Activated naive CD4-positive, alpha-beta T cell treated with anti-CD3 and anti-CD28 coated beads, Interleukin-2, amount 10 ng/mL, durations not matched to agents 7 days and 5 days (primary cell): ENCODE measurements at places on chromosomes 11 and 22.

DNA sequence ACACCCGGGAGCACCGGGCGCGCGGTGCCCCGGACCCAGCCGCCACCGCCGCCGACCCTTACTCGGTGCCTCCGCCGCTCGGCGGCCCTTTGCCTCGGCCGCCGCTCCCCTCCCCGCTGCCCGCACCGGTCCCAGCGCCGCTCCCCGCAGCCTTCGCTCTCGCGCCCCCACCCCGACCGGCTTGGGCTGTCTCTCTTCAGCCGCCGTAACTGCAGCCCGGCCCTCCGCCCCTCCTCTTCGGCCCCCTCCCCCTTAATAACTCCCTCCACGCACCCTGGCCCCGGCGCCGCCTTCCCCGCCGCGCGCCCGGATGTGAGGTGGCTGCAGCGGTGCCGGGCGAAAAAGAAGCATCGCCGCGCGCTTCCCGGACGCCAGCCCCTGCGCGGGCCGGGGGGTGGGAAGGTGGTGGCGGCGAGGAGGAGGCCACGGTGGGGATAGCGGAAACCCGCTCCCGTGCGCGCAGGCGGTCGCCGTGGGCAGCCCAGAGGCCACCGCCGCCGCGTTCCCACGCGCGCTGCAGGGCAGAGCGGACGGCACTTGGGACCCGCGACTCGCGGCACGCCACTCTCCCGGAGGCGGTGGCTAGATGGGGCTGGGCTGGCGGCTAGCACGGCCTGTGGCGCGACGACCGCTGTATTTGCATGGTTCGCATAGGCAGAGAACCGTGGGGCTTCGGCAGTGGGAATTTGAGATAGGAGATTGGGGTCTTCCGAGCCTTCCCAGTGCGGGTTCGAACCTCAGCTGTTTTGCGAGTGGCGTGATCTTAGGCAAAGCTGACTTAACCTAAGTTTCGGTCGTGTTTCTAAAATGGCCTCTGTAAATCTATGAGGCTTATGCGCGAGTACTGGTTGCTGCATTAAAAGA lies at the start of gene EIF4ENIF1:
TSS of gene EIF4ENIF1 (minus strand) at position 211 of the 864 bp plus-strand sequence. CDS start 1,124 bp downstream, outside the sequence.
- DNase-seq, result peak; percentile 91

DNA sequence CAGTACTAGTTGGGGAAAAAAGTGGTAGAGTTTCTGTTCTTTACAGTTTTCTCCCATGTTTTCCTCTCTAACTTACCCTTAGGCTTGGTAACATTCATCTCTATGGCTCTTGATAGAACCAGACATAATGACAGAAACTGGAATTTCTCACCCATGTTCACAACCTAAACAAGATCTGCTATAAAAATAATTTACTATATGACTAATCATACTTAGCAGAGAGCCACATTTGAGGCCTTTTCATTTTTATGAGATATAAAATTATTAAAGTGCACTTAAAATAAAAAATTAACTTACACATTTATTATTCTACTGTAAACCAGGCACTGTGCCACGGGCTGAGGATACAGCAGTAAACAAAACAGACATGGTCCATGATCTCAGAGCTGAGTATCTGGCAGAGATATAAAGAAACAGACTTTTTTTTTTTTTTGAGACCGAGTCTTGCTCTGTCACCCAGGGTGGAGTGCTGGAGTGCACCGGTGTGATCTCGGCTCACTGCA lies 98.1 kb downstream of the GAB2 start:
- no peak for DNase-seq

- no peak for DNase-seq
Measured at GRCh38 chr22:47297261-47298016, 535.0 kb downstream of the TBC1D22A start.

DNA sequence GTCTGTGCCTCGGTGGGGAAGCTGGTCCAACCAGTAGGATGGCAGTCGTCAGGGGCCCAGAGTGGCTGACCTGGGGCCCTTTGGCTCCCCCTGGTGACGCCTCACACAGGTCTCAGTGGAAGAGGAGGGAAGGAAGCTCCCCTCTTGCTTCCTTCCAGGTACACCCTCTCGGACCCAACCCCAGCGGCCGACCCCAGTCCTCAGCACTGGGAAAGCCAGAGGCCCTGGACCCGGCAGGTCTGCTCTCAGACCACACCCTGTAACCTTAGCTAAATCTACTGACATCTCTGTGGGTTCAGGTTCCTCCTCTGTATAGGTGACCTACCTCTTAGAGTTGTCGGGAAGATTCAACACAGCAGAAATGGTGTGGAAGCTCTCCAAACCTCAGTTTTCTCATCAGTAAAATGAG lies 3.4 kb upstream of the SCUBE1 start:
- peak; percentile 78 for DNase-seq

GRCh38 chr11:20049231-20049630 lies 111.0 kb downstream of the DBX1 start:
- no peak for DNase-seq

- no peak for DNase-seq
Measured at GRCh38 chr22:45964372-45964771, 12.6 kb downstream of the WNT7B start.

DNA sequence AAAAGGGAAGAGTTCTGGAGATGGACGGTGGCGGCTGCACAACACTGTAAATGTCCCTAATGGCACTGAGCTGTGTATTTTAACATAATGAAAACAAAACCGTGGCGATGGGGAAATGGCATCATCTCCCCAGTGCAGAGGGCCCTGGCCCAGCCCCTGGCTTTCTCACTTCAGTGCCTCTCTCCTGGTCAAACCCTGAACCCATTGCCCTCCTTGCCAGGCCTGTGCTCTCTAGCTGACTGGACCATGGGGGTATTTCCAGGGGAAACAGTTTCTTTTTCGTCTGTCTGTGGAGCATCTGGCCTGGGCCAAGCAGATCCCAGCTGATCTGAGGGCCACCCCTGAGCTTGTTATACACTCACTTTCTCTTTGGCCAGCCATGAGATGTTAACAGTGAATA lies 17.4 kb upstream of the NAP1L4 start:
- DNase-seq, result no peak

DNA sequence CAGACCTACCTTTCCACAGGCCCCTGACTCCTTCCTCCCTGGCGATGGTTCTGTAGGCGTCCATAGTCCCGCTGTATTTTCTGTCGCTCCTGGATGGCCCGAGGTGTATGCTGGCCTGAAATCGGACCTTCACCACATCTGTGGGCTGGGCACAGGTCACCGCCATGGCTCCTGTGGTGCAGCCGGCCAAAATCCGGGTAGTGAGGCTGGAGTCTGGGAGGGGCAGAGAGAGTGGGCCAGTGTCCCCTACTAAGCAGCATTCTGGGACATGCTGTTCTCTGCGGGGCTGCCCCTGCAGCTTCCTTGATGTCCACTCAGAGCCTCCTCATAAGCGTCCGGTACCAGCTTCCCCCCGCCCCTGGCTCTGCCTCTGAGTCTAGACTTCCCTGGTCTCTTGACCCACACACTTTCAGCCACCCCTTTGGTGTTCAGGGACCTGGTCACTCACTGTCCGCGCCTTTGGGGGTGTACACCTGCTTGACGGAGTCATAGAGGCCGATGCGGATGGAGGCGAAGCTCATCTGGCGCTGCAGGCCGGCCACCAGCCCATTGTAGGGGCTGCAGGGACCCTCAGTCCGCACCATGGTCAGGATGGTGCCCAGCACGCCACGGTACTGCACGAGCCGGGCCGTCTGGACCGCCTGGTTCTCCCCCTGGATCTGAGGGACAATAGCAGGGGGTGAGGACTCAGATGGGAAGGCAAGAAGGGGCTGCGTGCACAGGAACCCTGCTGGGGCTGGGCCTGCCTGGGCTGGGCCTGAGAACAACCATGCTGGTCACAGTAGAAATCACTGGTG lies 3.0 kb downstream of the UCP3 start:
- DNase-seq, result no peak

DNA sequence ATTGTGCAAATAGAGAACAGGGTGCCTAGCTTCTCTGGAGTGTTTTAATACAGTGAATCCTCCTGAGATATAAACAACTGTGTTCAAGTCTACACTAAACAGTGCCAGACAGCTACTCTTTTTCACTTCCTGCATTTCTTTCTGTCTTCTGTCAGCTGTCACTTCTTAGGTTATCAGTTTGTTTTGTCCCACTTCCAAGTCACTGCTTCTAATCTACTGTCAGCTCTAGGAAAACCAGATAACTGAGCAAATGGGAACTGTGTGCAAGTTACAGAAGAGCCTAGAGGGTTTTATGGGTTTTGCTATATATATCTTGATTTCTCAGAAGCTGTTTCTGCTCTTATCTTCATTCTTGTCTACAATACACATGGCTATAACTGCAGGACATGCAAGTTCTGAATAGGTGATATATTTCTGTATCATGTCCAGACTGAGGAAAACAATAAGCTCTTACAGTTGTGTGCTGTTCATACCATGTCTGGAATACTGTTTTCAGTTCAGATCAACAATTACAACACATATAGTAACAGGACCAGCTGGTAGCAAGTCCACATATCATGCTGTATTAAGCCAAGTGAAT lies 5.8 kb downstream of the PITPNB start:
- DNase-seq, result no peak

DNA sequence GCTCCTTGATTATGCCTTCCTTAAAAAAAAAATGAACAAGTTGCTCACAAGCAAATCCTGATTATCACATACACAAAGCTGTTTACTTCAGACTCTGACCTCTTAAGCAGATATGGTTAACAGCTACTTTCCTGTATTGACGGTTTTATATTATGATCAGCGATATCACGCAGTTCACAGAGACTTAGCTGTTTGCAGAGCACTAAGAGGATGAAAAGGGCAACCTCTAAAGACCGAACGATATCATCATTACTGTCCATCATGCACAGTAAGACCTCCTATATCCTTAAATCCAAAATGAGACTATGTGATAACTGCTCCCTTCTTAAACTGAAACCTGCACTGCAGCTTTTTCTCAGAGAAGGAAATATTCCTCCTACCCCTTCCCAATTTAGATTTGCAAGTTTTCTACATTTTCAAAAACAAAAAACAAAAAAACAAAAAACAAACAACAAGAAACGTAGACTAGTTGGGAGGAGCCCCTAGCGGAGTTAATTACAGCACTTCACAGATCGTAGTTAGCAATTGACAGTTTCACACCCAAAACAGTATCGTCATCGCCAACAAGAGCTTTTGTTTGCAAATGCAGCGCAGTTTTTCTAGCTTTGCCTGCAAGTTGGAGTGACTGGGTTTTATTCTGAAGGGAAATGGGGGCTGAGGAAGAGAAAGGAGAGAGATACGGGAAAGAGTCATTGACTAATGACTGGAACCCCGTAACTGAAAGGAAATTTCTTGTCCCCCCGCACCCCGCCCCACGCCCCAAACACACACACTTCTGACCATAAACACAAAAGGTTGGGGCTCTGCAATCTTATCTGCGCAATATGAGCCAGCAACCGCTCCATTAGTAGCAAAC lies 1.2 kb downstream of the DDX6 start:
- DNase-seq, result peak; percentile 43

DNA sequence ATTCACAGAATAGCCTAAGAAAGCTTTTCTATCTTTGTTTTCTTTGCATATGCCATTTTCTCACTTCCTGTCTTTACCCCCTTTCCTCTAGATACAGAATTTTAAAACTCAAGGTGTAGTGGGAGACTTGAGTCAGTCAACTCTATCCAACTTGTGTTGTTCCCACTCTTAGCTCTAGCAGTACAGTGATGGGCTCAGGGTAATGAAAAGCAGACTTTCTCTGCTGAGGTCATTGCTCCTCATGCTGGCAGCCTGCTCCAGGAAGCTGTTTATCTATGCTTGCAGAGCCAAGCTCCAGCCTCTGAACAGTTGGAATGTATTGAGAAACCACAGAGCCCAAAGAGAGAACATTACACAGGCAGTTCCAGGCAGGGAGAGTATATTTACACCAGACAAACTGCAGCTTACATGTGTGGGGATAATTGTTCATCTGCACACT lies 68.1 kb downstream of the CSTPP1 start:
- DNase-seq, result no peak
